Forelimb muscle (tissue), 1 donor: ENCODE measurements at places on chromosomes 11 and 22. TPM values are rescaled to one million over a fixed set of nuclear protein-coding genes. Genes with fewer than 3 reads are reported as not detected.

Gene BRMS1
- polyA plus RNA-seq = 21.8 TPM

Gene NEFH
- polyA plus RNA-seq = 1.5 TPM

Gene KRTAP5-9
- polyA plus RNA-seq = not detected

Gene CNGA4
- polyA plus RNA-seq = 0.15 TPM

Gene KIAA1671
- polyA plus RNA-seq = 34.8 TPM

Gene PRCP
- polyA plus RNA-seq = 96.3 TPM

Gene LRP4
- 18.4 TPM for polyA plus RNA-seq
